Left forelimb (tissue), 1 donor: ENCODE measurements at places on chromosomes 4 and X.

GRCh38 chr4:53777244-53777984, 186.1 kb upstream of the LNX1 start:
- DNase-seq = no peak

DNA sequence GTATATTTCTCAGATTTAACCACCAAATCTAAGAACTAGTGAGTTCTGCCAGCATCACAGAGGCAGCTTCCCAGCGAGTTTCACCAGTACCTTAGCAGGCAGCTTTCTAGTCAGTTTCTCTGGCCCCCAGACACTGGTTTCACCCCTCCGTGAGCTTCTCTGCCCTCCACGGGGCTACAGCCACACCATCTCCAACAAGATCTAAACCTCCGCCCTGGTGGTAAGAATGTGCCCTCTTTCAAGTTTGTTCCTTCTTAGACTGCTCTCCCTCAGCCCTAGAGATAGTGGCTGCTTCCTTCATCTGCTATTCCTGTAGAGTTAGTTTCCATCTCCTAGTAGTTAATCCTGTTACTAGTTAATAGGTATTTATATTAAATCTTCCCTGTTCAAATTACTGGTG, 60.5 kb upstream of the TAB3 start:
- no peak for DNase-seq

DNA sequence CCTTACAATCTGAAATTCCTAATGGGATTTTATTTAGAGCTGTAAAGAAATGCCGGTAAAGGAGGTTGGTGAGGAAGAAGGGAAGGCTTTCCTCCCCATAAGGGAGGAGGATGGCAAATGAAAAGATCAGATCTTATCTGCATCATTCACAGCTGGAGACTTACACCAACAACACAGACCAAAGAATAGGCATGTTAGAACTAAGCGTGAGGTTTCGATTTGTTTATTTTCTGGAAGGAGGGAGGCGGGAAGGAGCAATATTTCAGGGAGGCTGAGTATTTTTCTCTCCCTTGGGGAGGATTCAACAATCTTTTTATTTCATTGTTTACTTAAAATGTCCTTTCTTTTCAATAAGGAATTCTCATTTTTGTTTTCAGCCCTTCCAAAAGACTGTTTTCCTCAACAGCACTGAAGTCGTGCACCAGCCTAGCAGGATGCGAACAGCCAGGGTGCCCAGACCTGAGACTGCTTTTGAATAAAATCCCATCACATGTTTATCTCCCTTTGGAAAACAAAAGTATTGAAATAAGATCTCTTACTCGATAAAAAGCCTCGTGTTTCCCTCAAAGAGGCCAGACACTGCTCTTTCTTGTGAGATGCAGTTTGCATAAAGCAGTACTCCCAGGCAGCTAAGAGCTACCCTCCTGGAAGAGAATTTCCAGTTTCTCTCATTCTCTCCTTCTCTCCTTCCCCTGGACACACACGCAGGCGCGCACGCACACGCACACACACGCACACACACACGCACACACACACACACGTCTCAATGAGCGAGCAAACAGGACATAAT, 236.1 kb downstream of the MGST2 start:
- no peak for DNase-seq

DNA sequence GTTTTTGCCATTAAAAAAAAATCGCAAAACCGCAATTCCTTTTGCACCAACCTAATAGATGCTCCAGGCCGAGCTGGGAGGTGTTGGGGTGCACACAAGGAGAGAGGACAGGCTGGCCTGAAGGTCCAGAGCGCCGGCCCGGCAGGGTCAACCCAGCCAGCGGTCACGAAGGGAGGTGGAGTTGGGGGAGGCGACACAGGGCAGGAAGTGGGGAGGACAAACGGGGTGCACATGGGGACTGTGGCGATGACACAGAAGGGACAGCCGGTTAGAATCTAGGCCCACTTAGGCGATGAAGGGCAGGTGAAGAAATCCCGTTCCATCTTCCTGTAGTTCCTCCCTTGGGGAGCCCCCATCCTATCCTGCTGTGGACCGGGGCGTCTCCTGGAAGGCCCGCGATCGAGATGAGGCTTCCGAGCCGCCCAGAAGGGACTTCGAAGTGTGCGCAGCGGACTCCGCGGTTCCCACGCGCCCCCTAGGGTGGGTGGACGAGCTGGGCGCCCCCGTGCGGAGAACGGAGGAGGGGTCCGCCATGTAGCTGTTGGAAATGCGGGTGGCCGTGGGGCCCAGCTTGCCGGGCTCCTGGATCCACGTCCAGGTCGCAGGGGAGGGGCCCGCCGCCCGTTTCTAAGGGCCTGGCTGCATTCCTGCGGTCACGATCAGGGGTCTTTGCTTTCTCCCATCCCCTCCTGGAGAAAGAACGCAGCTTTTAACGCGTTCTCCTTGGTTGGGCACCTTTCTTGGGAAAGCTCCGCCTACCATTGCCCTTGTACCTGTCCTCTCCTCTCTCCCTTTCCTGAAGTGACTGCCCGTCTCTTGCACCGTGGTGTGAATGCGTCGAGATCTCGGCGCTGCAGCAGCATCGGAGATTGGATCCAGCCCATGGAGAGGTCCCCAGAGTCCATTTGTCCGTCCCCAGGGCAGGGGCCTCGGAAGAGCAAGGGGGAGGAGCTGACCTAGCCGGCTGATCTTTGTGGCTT, 17.0 kb upstream of the HPF1 start:
- DNase-seq = peak; percentile 68

DNA sequence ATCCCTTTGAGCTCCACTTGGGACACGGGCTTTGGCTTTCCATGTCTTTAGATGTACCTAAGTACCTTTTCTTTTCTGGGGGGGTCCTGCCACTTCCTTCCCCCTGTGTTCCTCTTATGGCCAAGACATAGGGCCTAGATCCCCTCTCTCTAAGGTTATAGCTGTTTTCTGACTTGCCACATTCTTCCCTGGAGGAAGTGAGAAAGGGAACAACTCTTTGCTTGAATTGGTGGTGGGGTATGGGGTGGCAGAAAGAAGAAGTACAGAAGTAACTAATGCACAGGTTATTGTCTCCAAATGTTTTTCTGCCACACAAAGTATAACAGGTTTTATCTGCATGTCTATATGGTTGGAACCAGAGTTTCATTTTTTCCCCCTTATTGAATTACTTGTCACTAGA, 29.7 kb upstream of the DIPK2B start:
- DNase-seq = no peak
